GM13977 (cell line): ENCODE measurements at places on chromosomes 12 and 14.

- no peak for DNase-seq
These were observed 14.1 kb downstream of the ABCD2 start for GRCh38 chr12:39605501-39605900.

DNA sequence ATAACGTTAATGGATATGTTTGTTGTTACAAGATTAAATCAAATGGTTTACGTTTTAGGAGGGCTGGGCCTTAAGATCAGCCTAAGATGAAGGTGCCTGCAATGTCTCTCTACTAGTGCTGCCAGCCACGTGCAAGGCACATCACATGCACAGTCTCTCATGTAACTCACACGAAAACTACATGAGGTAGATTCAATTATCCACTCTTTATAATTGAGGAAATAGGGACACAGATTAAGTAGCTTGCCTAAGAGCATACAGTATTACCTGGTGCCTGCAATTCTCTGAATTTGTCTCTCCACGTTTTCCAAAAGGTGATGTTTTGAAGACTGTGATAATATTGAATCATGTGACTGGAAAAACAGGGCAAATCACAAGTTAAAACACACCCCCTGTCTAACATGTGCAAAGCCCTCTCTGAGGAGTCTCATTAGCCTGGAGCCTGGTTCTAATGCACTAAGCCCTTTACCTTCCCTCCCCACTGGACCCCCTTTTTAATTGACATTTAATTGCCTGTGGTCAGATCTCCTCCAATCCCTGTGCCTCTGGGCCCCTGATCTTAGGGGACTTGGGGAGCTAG is 14.6 kb upstream of the ATP2A2 start:
- no peak for DNase-seq

DNA sequence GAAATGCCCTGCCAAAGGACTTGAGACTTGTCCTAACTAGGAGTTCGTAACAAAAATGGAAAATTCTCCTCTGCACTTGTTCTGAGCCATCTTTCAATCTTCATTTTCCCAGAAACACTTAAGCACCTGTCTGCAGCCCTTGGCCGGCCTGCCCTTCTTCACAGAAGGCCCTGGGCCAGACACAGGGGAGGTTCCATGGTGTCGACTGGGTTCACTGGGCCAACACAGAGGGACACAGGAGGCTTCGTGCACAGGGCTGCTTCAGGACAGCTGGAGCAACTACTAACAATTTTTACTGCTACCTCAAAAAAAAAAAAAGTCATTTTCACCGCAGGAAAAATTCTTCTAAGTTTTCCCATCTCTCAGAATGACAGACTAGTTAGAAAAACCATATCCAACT is 19.6 kb downstream of the NID2 start:
- no peak for DNase-seq

- DNase-seq, result no peak
These were observed 10.0 kb downstream of the CAPZA3 start for GRCh38 chr12:18747895-18748294.

DNA sequence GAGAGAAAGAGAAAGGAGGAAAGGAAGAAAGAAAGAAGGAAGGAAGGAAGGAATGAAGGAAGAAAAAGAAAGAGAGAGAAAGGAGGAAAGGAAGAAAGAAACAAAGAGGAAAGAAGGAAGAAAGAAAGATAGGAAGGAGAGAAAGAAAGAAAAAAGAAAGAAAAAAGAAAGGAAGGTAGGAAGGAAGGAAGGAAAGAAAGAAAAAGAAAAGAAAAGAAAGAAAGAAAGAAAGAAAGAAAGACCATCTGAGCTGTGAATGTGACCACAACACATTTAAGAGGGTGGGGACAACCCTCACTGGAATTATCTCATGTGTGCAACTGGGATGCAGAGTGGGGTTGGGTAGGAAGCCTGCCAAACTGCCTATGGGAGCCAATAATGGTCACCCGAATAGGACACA is 36.0 kb upstream of the BATF start:
- DNase-seq, result no peak
